Dermis lymphatic vessel endothelial cell (primary cell): ENCODE measurements at places on chromosomes 2 and 18. TPM values are rescaled to one million over a fixed set of nuclear protein-coding genes. Genes with fewer than 3 reads are reported as not detected.

The POLR1A gene
- total RNA-seq: 5.5 and 10.7 TPM in 2 replicates

The ERICH2 gene
- total RNA-seq: not detected in 2 replicates

The CAPN13 gene
- total RNA-seq: not detected in 2 replicates

The HOXD12 gene
- total RNA-seq: not detected in 2 replicates

The KCNE4 gene
- total RNA-seq: under 0.01 and 1.1 TPM in 2 replicates

The RUFY4 gene
- not detected in 2 replicates for total RNA-seq

The METTL5 gene
- total RNA-seq: 27.2 and 31.2 TPM in 2 replicates

The ZNF892 gene
- total RNA-seq: 3.6 and 7.4 TPM in 2 replicates

The IL1RL2 gene
- total RNA-seq: 0.09 and 0.22 TPM in 2 replicates

The GALNT13 gene
- under 0.01 and 0.60 TPM in 2 replicates for total RNA-seq

The NFATC1 gene
- total RNA-seq: 21.0 and 21.1 TPM in 2 replicates

The KCNIP3 gene
- total RNA-seq: 0.11 and 0.17 TPM in 2 replicates

The RBM44 gene
- total RNA-seq: 0.86 and 1.1 TPM in 2 replicates

The NMS gene
- not detected in 2 replicates for total RNA-seq

The USP34 gene
- 109 and 115 TPM in 2 replicates for total RNA-seq

The SCN7A gene
- total RNA-seq: not detected in 2 replicates

The CRACDL gene
- 0.54 and 0.69 TPM in 2 replicates for total RNA-seq

The LINC00305 gene
- not detected in 2 replicates for total RNA-seq

The DSC1 gene
- total RNA-seq: not detected in 2 replicates

The ZNF638 gene
- total RNA-seq: 88.5 and 129 TPM in 2 replicates
